Esophagus squamous epithelium (tissue), 5 donors: ENCODE measurements at places on chromosomes 12 and 14.

- DNase-seq: no peak
These were observed 19.2 kb downstream of the NR2C1 start for GRCh38 chr12:95054206-95054605.

DNA sequence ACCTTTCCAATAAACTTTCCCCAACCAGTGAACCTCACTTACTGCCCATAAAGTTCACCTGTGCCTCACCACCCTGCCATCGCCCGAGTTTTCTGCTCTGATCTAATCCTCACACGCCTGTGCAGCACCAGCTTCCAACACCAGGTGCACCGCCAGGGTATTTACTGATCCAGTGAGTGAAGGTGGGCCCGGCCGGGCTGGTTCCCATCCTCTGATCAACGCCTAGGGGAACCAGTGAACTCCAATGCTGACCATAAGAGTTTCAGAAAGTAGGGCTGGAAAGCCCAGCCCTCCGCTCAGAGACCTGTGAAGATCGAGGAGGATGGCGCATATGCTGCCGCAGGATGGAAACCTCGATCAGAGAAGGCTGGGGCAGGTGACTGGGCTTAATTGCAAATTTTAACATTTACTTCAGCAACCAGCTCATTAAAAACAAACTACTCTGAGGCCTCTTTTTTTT is 685 bp upstream of the MYL6B start:
- DNase-seq: no peak

DNA sequence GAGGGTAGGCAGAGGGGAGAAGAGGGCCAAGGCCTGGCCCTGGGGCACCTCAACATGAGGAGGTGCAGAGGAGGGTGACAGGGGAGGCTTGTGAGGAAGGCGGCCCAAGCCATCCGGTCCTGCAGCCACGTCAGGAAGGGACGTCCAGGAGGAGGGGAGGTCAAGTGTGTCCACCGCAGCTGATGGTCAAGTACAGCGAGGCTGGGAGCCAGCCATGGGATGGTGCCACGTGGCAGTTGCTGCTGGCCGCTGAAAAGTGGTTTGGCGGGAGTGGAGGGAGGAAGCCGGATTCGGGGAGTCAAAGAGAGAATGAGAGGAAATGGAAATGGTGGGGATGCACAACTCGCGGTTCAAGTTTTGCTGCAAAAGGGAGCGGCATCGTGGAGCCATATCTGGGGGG is 41.2 kb downstream of the PRIMA1 start:
- DNase-seq: no peak

DNA sequence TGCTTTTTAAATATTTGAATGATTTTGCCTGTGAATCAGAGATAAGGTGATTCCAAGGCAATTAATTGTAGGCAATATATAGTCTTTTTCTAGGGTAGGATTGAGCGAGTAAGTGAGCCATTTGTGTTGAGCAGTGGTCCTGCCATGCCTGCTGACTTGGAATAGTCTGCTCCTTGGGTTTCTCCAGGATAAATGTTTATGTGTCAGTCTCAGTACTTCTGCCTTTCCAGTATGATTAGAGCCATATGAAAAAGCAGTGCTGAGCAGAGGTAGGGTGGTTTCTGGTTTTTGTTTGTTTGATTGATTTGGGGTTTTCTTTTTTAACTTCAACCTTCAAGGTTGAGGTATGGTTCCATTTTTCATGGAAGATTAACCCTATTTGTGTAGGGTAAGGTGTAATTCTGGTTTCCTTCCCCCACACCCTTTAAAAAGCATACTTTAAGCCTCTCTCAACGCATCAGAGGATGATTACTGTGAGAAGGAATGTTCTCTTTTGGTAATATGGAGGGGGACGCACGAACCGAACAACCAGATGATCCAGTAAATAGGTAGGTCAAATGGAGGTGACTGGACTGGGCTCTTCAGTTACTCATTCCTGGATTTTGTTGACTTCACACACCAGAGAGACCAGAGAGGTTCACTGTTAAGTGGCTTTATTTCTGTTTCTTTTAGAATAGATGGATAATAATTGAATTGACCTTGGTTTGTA is 22.7 kb downstream of the FRMD6 start:
- DNase-seq: no peak

- DNase-seq: no peak
These were observed 122.0 kb upstream of the EGLN3 start for GRCh38 chr14:34072921-34073320.

DNA sequence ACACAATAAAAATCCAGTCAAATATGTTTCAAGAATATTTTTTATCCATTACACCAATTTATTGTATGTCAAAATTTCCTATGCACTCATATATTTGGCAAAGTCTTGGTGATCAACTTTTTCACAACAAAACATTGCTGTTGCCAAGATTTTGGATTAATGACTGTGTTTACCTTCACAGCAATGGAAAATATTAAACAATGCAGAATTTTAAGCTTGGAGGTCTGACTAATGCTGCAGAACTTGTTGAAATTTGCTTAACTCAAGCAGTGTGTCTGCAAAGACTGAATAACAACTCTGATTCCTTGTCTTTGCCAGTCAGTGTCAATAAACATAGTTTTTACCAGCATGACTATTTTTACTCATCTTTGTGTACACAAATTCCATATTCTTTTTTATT is 336.4 kb downstream of the CCER1 start:
- DNase-seq: no peak

DNA sequence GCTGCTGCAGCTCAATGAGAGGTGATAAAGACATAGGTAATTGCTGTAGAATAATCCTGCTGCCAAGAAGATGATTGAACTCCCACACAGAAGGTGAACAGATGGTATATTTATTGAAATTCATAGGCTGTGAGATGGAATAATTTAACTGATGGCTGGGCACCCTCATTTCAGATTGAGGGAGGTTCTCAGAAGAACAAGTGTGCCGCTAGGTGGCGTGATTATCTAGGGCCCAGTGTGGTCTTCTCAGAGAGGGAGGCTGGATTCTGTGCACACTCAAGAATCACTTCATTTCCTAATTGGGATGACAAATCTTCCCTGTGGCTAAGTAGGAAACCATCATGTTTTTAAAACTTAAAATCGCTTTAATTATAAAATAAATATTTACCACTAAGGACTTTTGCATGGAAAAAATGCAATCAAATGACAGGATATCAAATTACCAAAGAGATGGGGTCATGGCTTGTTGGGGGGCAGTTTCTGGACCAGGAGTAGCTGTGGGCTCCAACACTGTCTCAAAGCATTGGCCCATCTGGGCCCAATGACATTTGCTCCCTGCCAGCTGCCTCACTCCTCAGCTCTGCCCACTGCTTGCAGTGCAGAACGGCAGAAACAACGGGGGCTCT is 132.3 kb downstream of the SNAPC1 start:
- no peak for DNase-seq
